ENCODE measurements at places on chromosomes 6 and 20. TPM values are rescaled to one million over a fixed set of nuclear protein-coding genes. Genes with fewer than 3 reads are reported as not detected.

GRCh38 chr20:40471261-40471629, 217.8 kb downstream of the MAFB start:
- H3K4me1 ChIP-seq: no peaks in the 10 kb centered on the region
- no peak overlapping the region for H3K27ac ChIP-seq
- DNase-seq: no peak
- H3K27me3 ChIP-seq: no peaks in the 10 kb centered on the region
- H3K36me3 ChIP-seq: no peaks in the 10 kb centered on the region
- no peak overlapping the region for H3K4me3 ChIP-seq

GRCh38 chr20:49511788-49512525, 29.5 kb upstream of the KCNB1 start:
- no peak overlapping the region for H3K4me3 ChIP-seq
- H3K4me1 ChIP-seq: peaks cover 14% of the 10 kb centered on the region
- H3K36me3 ChIP-seq: no peaks in the 10 kb centered on the region
- no peak for DNase-seq

GRCh38 chr6:138597336-138597735, 98.0 kb upstream of the NHSL1 start:
- DNase-seq: no peak
- peaks cover 40% of the 10 kb centered on the region for H3K4me1 ChIP-seq
- H3K36me3 ChIP-seq: no peaks in the 10 kb centered on the region
- H3K27ac ChIP-seq: no peak overlapping the region
- no peaks in the 10 kb centered on the region for H3K27me3 ChIP-seq

DNA sequence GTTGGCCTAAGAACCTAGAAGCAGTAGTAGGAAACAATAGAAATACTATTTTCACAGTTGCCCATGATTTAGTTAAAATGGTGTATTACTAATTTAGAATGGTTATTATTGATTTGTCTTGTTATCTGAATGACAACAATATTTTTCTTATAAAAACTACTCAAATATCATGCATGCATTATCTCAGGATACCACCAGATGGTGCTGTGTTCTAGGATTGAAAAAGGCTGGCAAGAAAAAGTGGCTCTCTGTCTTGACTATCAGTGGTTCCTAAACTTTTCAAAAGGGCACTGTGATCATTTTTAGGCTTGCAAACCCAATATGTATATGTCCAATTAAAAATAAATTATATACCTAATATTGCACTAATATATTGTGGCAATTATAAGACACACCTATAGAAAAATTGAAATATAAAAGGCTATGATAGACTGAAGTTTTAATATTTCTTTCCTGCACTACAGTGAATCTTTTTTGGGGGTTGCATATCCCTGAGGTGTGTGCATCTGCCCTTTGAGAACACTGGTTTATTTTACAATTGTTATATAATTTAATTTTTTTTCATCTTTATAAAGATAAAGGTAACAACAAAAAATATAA, 131.7 kb upstream of the MLIP start:
- H3K36me3 ChIP-seq: no peaks in the 10 kb centered on the region
- H3K27me3 ChIP-seq: no peaks in the 10 kb centered on the region
- no peak overlapping the region for H3K4me3 ChIP-seq
- no peak for DNase-seq
- peaks cover 27% of the 10 kb centered on the region for H3K4me1 ChIP-seq

DNA sequence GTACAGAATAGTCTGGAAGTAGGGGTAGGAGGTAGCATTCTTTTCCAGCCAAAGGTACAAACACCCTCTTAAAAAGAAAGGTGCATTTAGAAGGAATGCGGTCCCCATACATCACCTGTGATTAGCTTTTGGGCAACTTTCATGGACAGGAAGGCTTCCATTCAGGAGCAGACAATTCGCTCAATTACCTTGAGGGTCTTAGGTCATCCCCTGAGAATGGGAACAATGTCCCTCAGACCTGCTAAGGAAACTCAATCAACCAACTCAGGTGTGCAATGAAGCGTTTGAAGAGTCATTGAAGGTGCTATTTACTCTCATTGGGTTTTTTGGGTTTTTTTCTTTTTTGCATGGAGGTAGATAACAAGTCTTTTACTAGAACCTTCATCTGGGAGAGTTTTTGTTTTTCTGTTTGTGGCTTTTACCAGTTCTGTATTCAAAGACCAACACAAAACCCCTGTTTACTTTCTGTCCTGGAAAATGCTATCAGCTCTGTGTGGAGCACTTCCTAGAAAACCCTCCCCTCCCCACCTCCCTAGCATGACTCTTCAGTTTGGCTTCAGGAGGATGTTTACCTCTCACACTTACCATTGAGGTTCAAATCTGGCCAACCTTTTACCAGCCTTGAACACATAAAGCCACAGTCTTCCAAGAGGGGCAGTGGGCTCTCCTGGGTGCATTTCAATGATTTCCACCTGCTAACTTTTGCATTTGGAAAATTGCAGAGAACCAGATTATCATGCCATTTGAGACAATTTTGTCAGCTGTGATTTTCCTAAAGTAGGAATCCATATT, 271.2 kb upstream of the PRDM1 start:
- no peaks in the 10 kb centered on the region for H3K27me3 ChIP-seq
- H3K27ac ChIP-seq: no peak overlapping the region
- H3K36me3 ChIP-seq: no peaks in the 10 kb centered on the region
- no peak for DNase-seq
- H3K4me3 ChIP-seq: no peak overlapping the region
- peaks cover 20% of the 10 kb centered on the region for H3K4me1 ChIP-seq

GRCh38 chr6:141242957-141243356, 889.8 kb upstream of the GJE1 start:
- H3K4me1 ChIP-seq: no peaks in the 10 kb centered on the region
- DNase-seq: no peak
- H3K27ac ChIP-seq: no peak overlapping the region
- H3K27me3 ChIP-seq: no peaks in the 10 kb centered on the region

DNA sequence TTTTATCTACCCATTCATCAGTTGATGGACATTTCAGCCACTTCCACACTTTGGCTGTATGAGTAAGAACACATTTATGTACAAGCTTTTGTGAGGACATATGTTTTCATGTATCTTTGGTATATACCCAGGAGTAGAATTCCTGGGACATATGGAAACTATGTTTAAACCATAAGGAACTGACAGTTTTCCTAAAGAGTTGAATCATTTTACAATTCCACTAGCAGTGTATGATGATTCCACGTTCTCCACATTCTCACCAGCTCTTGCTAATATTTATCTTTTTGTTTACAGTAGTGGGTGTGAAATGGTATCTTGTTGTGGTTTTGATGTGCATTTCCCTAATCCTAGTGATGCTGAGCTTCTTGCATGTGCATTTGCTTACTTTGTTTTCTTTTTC, 338.1 kb downstream of the PLCB1 start:
- H3K27ac ChIP-seq: no peak overlapping the region
- DNase-seq: no peak
- H3K4me3 ChIP-seq: no peak overlapping the region
- no peaks in the 10 kb centered on the region for H3K4me1 ChIP-seq
- no peaks in the 10 kb centered on the region for H3K27me3 ChIP-seq
- H3K36me3 ChIP-seq: no peaks in the 10 kb centered on the region

GRCh38 chr6:64280569-64280968, 645.0 kb downstream of the PHF3 start:
- DNase-seq: no peak
- no peak overlapping the region for H3K27ac ChIP-seq
- H3K4me1 ChIP-seq: no peaks in the 10 kb centered on the region
- no peaks in the 10 kb centered on the region for H3K27me3 ChIP-seq
- no peaks in the 10 kb centered on the region for H3K36me3 ChIP-seq
- H3K4me3 ChIP-seq: no peak overlapping the region

- H3K27ac ChIP-seq: no peak overlapping the region
- no peak overlapping the region for H3K4me3 ChIP-seq
- H3K36me3 ChIP-seq: no peaks in the 10 kb centered on the region
- no peak for DNase-seq
- no peaks in the 10 kb centered on the region for H3K27me3 ChIP-seq
Measured at GRCh38 chr20:7231303-7231702, 463.8 kb downstream of the BMP2 start.

GRCh38 chr6:96613291-96613999, 50.5 kb downstream of the FHL5 start:
- no peaks in the 10 kb centered on the region for H3K36me3 ChIP-seq
- no peaks in the 10 kb centered on the region for H3K27me3 ChIP-seq
- H3K4me1 ChIP-seq: no peaks in the 10 kb centered on the region

DNA sequence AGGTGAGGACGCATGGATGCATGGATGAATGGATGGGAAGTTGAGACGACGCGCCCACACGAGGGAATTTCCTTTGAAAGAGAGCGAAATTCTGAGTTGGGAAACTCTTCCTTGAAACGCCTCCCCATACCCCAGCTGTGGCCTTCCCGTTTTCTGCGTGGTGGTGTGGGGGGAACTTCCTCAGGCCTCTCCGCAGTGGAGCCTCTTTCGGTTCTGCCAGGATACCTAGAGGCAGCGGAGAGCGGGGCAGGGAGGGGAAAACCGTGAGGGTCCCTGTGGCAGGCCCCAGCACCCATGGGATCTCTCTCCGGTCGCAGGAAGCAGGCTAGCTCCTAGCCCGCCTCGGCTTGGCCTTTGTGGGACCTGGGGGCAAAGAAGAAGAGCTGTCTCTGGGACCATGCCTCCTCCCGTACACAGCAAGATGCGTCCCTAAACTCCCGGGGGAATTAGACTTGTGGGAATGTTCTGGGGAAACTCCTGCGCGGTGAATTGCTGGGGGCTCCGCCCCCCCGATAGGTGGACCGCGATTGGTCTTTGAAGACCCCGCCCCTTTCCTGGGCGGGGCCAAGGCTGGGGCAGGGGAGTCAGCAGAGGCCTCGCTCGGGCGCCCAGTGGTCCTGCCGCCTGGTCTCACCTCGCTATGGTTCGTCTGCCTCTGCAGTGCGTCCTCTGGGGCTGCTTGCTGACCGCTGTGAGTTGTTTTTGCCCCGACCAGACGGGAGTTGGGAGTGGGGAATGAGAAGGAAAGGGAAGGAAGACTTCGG, at the start of gene CD40:
TSS of gene CD40 (plus strand) at position 611 of the 764 bp plus-strand sequence. CDS start at position 641, 30 bp downstream.
- peak; percentile 33 for DNase-seq
- H3K4me3 ChIP-seq: peak within 1 kb of the TSS; percentile 71
- H3K27ac ChIP-seq: peak within 1 kb of the TSS; percentile 27

- no peak for DNase-seq
- H3K27ac ChIP-seq: no peak overlapping the region
- H3K27me3 ChIP-seq: no peaks in the 10 kb centered on the region
- H3K4me1 ChIP-seq: no peaks in the 10 kb centered on the region
- H3K36me3 ChIP-seq: no peaks in the 10 kb centered on the region
Measured at GRCh38 chr6:160505970-160506369, 157.8 kb downstream of the SLC22A3 start.

- DNase-seq: no peak
- H3K27me3 ChIP-seq: no peaks in the 10 kb centered on the region
- no peaks in the 10 kb centered on the region for H3K4me1 ChIP-seq
- H3K27ac ChIP-seq: no peak overlapping the region
- no peaks in the 10 kb centered on the region for H3K36me3 ChIP-seq
Measured at GRCh38 chr6:22082218-22082617, 214.6 kb downstream of the PRL start.

DNA sequence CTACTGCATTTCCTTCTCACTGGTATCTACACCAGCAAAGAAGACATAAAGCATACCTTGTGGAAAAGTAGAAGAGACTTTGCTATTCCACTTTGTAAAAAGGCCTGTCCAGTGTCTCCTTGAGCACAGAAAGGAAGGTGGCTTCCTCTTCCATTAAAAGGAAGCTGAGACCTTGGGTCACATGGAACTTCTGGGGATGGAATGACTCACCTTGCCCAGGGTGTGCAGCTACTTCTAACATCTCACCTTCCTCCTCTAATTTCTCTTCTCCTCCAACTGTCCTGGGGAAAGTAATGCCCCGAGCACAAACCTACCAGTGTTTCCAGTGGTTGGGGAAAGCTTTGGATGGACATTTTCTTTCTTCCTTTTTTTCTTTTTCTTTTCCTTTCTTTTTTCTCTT, 848.8 kb upstream of the MAP3K7 start:
- DNase-seq: no peak
- no peak overlapping the region for H3K27ac ChIP-seq
- H3K4me3 ChIP-seq: no peak overlapping the region
- no peaks in the 10 kb centered on the region for H3K27me3 ChIP-seq

GRCh38 chr20:44566018-44566417, 16.4 kb upstream of the PKIG start:
- H3K27ac ChIP-seq: no peak overlapping the region
- no peaks in the 10 kb centered on the region for H3K36me3 ChIP-seq
- H3K4me1 ChIP-seq: peaks cover 9% of the 10 kb centered on the region
- DNase-seq: no peak
- no peaks in the 10 kb centered on the region for H3K27me3 ChIP-seq

DNA sequence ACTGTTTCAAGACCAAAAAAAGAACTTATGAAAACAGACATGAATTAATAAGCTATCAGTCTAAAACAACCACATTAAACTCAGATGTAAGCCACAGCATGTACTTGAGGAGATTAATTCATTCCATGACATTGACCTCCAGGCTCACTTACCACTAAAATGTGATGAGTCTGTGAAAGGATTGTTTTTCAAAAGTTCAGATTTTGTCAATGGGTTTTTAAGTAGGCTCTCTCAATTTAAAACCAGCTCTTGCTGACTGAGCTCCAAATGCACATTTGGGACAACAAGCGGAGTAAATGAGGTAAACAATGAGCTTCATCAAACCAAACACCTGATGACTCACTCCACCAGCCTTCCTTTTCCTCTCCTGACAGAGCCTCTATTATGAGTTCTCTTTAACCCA, 197.0 kb downstream of the SIM1 start:
- no peaks in the 10 kb centered on the region for H3K27me3 ChIP-seq
- H3K36me3 ChIP-seq: no peaks in the 10 kb centered on the region
- H3K27ac ChIP-seq: no peak overlapping the region
- no peak for DNase-seq

GRCh38 chr6:163958646-163959045, 544.1 kb downstream of the QKI start:
- no peak overlapping the region for H3K27ac ChIP-seq
- no peak overlapping the region for H3K4me3 ChIP-seq
- H3K36me3 ChIP-seq: no peaks in the 10 kb centered on the region

The HECA gene
- 7.7 TPM for polyA plus RNA-seq

The CD40 gene
- polyA plus RNA-seq: 13.4 TPM

The TMEM242 gene
- polyA plus RNA-seq: 11.0 TPM

The PNPLA1 gene
- 0.32 TPM for polyA plus RNA-seq

The EPB41L2 gene
- polyA plus RNA-seq: 22.0 TPM

The SLC22A2 gene
- polyA plus RNA-seq: not detected

The PGK2 gene
- polyA plus RNA-seq: not detected

Data from keratinocyte (primary cell).